SHP77 treated with DMSO at 0.1 percent for 48 hours (cell line): ENCODE measurements at places on chromosomes 11 and 22.
A peak's percentile ranks its signal among the peaks of the same experiment; 100 is the strongest.

DNA sequence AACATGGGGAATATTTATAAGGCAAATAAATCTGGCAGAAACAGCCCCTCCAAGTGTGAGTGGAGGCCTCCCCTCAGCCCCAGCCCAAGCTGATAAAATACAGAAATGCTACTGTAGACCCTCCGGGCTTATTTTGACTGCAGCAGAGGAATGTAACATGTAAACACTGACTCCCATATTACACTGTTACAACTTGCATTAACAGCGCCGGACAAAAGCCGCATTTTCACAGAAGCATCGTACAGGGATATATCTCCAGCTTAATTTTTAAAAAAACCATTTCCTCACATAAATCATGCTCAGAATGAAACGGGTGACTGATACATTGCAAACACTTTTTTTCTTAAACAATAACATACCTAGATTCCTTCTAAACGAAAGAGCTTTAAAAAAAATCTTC is 36.6 kb upstream of the COMT start:
- no peak for DNase-seq

- DNase-seq, result no peak
Observed at GRCh38 chr11:102111011-102111786, 952 bp downstream of the YAP1 start.

GRCh38 chr22:32776802-32777201 is 24.7 kb upstream of the TIMP3 start:
- DNase-seq, result no peak

- no peak for DNase-seq
Observed at GRCh38 chr22:20150381-20151275, at the start of gene CCDC188. TSS of gene CCDC188 (minus strand) at chr22:20151055. CDS start at chr22:20150986, 69 bp downstream.

GRCh38 chr11:96303064-96303463 is 39.9 kb downstream of the MAML2 start:
- no peak for DNase-seq

- no peak for DNase-seq
Observed at GRCh38 chr11:108970221-108970991, 305.5 kb downstream of the DDX10 start.

DNA sequence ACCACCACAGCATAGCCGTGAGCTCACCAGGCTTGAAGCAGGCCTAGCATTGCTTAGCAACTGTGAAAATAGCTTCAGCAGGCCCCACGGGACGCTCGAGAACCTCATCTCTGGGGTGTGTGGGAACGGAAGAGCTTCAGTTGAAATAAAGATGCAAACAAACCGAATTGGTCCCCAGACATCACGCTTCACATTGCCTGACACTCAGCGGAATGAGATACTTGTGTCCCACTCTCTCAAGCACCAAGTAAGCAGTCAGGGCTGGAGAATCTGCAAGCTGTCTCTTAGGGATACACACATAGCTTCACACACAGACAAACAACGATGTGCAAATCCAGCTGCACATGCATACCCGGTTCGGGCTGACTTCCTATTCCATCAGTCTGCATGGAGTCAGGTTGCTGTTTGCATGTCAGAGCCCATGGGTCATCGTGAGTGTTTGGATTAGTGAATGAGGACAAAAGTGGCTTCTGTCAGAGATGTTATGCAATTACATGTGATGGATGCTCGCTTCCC is 205.7 kb downstream of the SNX19 start:
- peak; percentile 39 for DNase-seq

DNA sequence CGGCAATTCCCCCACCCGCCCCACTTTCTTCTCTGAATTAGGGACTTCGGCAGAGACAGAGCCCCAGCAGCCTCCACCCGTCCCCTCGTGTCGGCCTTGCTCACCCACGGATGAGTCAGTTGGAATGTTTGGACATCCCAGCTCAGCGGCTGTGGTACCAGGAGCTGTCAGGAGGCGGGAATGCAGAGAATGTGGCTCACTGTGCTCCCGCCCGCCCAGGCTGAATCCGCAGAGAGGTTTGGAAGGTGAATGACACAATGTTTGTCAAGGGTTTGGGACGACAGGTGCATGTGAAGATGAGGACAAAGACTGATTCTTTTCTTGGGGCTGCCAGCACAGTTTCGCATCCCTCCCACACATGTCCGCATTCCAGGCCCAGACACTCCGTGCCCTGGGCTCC is 39.6 kb downstream of the LIF start:
- DNase-seq, result peak; percentile 26

GRCh38 chr11:13168271-13168670 is 109.3 kb upstream of the BMAL1 start:
- no peak for DNase-seq

GRCh38 chr22:49179175-49179574 is 648.5 kb downstream of the BRD1 start:
- no peak for DNase-seq

DNA sequence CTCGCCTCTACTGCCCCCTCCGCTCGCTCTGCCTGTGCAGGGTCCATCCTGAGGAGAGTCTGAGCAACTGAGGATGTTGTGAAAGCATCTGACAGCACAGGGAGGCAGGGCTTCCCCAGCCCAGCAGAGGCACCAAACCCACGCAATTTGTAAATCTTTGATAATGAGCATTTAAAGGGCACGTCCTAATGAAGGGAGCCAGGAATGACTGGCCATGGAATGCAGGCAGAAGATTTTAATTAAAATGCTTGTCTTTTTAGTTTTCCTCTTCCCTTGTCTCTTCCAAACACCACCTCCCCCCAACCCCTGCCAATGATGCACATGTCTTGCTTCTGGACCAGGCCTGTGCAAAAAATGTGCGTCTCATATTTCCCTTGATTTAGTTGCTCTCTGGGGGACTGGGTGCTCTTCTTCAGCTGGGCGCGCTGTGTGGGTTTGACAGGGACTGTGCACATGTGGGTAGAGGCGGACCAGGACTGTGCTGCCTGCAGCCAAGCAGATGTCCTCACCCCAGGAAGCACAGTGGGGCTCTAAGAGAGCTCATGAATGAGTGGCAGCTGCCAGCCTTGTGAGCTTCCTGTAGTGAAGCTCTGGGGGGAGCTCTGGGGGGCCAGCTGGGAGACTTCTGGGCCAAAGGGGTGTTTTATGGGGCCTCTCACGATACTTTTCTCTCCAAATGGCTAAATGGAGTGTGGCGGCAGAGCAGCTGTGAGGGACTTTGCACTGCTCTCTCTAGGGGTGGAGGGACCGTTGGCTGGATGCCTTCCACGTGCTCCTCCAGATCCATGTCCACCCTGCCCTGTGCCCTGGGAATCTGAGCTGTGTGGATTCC is 273.5 kb downstream of the ST3GAL4 start:
- DNase-seq, result no peak

- no peak for DNase-seq
Observed at GRCh38 chr11:88421530-88421929, 84.0 kb upstream of the CTSC start.

DNA sequence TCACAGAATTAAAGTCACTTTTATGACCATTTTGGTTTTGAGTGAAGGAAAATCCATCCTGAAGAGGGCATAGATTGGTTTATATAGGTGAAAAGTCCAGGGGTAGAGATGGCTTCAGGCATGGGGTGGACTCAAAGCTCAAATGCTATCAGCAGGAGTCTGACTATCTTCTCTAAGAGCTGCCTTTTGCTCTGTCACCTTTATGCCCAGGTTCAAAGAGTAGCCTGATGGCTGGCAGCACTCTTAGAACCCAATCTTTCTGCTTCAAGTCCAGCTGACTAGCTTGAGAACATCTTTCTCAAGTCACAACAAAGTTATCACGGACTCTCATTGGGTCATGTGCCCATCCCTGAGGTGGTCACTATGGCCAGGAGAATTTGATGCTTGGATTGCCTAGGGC is 27.2 kb upstream of the SWAP70 start:
- DNase-seq, result no peak

DNA sequence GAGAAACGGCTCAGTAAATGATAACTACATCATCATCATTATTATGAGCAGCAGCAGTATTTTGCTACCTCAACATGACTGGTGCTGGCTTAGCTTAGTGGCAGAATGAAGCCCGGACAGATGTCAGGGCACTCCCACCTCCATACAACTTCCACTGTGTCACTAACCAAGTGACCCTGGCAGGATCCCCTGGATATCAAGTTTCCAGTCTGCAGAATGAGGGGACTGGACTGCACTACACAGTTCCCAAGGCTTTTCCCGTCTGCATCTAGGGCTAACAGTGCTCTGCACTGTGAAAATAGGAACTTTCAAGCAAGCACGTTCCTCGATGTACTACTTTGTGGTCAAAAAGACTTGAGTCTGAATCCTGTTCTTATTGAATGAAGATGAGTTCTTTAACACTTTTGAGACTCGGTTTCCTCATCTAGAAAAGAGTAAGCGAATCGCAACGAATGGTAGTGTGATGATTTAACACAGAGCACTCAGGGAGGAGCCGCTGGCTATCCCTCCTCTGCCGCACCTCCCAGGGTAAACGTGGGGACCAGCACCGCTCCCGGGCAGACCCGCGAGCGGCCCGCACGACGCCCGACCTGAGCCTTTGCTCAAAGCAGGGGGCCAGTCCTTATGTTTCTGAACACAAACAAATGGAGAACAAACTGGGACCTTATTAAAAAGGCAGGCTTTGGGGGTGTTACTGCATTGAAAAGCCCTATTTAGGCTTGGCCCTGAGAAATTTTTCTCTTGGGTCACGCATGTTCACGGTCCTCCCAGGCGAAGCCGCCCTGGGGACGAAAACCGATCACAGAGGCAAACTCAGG is 910 bp downstream of the CLTCL1 start:
- no peak for DNase-seq

DNA sequence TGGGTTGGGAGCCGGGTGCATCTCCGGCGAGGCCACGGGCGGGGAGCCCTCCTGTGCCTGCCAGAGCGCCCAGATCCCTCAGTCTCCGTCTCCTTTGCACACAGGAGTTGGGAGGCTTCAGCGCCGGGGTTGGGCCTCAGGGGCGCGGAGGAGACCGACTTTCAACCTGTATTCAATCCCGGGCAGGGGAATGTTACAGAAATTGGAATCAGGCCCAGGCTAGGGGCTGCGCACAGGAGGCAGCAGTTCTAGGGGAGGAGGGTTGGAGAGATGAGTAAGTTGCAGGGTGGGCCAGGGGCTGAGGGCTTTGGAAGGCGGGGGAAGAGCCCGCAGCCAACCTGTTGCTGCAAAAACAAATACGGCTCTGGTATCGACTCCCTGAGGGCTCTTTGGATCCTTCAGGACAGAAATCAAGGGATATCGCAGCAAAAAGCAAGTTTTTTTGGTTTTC is 640 bp upstream of the KCNA4 start:
- no peak for DNase-seq

GRCh38 chr11:69051381-69052342 is 2.9 kb downstream of the TPCN2 start:
- DNase-seq, result no peak

GRCh38 chr11:64637334-64638017 is 46.5 kb downstream of the SLC22A12 start:
- no peak for DNase-seq

GRCh38 chr22:49756201-49756600 is 71.5 kb downstream of the BRD1 start:
- no peak for DNase-seq

- DNase-seq, result no peak
Observed at GRCh38 chr11:44780940-44781631, 54.3 kb downstream of the TSPAN18 start.

DNA sequence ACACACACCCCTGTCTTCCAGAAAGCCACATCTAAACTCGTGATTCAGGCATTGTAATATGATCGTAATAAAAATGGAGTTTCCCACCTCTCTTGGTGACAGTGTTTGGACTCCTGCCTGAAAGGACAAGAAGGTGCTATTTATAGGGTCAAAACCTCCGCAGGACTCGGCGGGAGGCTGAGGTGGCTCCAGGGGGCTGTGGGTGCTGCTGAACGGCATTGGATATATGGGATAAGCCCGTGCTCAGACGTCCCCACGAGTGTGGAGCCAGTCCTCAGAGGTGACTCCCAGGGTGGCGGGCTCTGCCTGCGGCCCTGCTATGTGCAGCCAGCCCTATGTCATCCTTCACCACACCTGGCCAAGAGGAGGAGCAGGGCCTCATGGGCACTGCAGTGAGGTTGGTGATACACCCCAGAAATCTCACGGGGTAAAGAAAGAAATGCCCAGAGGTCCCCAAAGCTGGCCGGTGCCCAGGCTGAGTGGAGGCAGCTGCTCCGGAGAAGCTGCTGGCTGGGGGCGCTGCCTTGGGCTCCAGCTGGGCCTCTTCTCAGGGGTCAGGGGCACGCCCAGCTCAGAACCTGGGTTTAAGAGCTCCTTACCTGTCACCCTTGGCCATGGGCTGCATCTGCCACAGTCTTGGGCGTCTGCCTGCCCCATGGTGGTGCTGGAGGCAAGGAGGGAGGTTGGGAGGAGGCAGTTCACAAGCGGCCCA is 5.1 kb upstream of the OSBPL5 start:
- DNase-seq, result no peak

- no peak for DNase-seq
Observed at GRCh38 chr11:108561535-108561991, 32.0 kb downstream of the EXPH5 start.

- DNase-seq, result no peak
Observed at GRCh38 chr11:121777056-121777455, 324.3 kb upstream of the SORL1-AS1 start.

DNA sequence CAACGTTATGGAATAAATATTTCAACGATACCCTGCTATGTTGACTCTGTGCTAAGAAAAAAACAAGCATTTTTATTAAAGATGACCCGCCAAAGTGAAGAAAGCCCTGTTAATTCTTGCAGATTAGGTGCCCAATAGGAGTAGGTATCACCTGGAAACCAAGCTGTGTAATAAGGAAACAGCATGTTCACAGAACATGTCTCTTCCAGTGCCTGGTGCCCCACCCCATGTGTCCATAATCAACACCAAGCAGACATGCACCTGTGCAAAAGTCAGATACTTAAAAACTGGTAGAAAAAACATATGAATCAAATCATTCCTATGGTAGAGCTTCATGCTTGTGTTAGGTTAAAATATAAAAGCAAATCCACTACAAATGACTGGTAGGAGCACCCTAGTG is 327.1 kb downstream of the SHANK2 start:
- no peak for DNase-seq

DNA sequence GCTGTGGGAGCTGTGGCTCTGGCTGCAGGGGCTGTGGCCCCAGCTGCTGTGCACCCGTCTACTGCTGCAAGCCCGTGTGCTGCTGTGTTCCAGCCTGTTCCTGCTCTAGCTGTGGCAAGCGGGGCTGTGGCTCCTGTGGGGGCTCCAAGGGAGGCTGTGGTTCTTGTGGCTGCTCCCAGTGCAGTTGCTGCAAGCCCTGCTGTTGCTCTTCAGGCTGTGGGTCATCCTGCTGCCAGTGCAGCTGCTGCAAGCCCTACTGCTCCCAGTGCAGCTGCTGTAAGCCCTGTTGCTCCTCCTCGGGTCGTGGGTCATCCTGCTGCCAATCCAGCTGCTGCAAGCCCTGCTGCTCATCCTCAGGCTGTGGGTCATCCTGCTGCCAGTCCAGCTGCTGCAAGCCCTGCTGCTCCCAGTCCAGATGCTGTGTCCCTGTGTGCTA is 514 bp downstream of the KRTAP5-9 start:
- DNase-seq, result no peak
